Urinary bladder (tissue), 4 donors: ENCODE measurements at places on chromosomes 1 and 21.

DNA sequence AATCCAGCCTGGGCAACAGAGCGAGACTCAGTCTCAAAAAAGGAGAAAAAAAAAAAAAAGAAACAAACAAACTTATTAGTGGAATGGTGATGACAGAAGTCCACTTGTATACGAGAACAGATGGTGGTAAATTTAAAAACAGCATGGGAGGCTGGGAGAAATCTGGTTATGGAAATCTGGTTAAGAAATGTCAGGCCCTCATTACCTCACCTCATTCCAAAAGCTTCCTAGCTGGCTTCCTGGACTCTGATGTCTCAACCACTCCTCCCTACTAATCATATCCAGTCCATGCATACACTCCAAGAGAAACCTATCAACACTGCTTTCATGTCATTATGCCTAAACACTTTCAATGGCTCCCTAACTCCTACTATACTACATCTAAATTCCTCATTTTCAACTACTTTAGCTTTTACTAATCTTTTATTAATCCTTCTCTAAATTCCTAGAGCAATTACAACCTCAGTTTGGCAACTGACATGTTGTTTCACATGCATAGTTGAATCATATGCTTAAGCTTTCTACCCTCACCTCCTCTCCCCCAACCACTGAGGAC, 52.9 kb downstream of the FOXJ3 start:
- DNase-seq: no peak

DNA sequence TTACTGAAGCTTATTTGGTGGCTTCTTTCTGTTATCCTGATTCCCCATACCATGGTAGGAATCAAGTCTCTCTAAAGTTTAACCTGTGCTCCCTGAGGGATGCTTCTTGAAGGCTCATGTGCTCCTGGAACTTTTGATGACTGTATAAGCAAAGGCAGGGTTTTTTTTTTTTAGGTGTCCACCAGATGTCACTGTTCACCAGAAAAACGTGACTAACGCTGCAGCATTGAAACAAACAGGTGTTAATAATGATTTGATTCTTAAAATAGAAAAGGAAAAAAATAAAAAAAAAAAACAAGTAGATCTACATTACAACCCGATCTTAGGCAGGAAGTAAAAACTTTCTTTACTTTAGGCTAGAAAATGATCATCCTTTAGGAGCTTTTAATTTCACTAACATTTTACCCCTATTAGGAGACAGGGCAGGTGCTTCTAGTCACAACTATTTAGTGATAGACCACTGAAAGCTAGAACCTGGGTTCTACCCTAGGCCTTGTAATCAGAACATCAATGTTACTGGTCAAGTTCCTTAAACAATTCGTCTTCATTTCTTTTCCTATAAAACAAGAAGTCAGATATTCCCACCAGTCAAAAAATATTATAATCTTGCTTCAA, 223.0 kb downstream of the PLA2G4A start:
- DNase-seq: peak; percentile 43

GRCh38 chr1:107692580-107693345, 272.2 kb downstream of the VAV3 start:
- DNase-seq: no peak

DNA sequence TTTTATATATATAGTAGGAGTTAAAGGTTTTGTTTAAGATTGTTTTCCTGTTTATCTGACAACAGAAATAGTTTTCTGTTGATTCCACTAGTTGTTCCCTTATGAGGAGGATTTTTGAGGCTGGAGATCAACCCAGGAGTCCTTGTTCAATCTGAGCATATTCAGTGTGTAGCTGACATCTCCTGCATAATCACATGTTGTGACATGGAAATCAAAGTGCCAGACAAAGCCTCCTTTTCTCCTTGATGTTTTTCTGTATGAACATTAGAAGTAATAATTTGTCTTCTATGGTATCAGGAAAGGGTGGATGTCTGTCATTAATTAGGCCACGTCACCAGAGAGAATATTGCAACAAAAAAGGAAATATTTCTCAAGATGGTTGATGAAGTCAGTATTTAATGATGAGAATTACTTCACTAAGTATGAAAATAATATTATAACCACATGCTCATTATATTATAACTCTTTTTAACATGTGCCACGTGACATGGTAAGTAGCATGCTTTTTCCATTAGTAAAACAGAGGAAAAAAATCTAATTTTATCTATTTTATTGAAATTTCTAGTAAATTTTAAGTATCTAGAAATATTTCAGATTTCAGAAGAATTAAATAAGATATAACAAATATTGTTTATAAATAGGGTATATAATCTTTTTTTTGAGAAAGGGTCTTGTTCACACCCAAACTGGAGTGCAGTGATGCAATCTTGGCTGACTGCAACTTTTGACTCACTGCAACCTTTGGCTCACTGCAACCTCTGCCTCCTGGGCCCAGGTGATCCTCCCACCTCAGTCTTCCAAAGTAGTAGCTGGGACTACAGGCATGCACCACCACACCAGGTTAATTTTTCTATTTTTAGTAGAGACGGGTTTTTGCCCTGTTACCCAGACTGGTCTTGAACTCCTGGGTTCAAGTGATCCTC, 223.5 kb downstream of the HMCN1 start:
- DNase-seq: no peak

DNA sequence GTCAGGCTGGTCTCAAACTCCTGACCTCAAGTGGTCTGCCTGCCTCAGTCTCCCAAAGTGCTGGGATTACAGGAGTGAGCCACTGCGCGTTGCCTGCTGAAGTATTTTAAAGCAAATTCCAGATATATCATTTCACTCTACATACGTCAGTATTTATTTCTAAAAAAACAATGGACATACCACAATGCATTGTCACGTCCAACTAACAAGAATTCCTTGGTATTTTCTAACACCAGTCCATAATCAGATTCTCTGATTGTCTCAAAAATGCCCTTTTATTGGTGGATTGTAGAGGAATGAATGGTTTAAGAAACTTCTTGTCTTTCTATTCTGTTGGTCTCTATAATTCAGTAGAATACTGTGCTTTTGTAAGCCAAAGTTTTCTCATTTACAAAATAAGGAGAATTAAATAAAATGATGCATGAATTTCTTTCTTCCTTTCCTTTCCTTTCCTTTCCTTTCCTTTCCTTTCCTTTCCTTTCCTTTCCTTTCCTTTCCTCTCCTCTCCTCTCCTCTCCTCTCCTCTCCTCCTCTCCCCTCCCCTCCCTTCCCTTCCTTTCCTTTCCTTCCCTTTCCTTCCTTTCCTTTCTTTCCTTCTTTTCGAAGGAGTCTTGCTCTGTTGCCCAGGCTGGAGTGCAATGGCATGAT, 55.8 kb downstream of the VPS13D start:
- DNase-seq: no peak

GRCh38 chr1:26827663-26828062, 1.2 kb downstream of the ZDHHC18 start:
- no peak for DNase-seq

DNA sequence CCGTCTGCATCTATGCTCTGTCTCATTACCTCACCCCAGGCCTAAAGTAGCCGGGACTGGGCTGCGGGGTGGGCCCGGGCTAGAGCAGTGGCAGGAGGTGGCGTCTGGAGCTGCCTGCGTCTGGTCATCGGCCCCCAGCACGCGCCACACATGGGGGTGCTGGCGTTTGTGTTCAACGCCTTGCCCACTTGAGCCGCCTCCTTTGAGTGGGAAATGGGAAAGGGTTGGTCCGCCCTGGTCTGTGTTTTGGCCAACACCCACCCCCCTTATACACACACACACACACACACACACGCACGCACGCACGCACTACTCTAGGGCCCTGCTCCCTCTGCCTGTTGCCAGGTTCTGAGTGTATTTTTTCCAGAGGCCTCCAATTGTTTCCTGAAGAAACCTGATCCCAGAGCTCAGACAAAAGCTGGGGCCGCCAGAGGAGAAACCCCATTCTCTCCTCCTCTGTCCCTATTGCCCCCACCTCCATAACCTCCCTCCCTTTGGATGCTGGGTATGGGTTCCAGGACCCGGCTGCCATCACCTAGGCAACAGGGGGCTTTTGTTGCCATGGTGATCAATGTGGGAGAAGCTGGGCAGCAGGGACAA, 10.1 kb downstream of the VANGL2 start:
- DNase-seq: no peak

- no peak for DNase-seq
Measured at GRCh38 chr1:172928412-172928811, 122.3 kb downstream of the TNFSF18 start.

DNA sequence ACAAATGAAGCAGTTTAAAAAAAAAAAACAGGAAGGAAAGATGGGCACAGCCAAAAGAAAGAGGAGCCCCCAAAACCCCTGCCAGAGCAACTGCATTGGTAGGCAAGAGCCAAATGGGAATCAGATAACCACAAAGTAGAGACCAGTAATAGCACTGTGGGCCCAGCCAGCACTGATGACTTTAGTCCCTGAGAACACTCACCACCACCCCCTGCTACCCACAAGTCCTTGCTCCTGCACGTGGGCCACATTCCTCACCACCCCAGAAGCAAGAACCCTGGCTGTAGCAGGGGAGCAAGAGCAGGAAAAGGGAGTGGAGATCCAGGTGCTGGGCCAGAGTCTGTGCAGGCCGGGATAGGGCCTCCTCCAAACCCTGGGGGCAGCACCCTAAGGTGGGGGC, 86.1 kb downstream of the RRAGC start:
- DNase-seq: no peak

GRCh38 chr21:43025636-43026180, 49.9 kb downstream of the CBS start:
- no peak for DNase-seq

GRCh38 chr1:11130406-11130805, 30.7 kb upstream of the EXOSC10 start:
- DNase-seq: no peak

DNA sequence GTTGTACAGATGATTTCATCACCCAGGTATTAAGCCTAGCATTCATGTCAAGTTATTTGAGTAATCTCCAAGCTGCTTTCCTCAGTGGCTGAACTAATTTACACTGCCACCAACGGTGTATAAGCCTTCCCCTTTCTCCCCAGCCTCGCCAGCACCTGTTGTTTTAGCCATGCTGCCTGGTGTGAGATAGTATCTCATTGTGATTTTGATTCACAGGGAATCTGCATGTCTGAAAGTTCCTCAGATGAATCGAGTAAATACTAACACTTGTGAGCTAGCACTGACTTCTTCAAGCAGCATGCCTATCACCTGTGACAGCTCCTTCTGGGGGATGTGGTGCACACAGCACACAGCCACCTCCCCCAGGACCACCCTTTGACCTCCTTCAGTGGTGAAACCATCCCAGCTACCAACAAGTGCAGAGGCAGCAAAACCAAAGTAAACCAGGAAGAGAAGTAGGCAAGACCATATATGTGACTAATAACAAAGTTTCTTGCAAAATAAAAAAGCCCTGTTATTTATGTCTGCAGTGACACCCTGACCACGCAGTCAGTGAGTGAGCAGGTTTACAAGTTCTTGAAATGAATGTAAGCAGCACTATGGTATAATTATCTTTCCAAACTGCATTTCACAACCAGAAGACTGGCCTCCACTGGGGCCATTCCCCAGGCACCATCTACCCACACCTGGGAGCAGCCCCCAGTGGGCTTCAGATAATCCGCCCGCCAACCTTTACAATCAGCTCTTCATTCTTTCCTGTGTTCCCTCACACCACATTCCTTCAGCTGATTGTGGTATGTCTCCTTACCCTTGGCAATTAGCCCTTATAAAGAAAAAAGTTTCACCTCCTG, 173.8 kb downstream of the ETS2 start:
- no peak for DNase-seq

GRCh38 chr1:101128846-101129245, 103.3 kb upstream of the DPH5 start:
- no peak for DNase-seq

- DNase-seq: no peak
Measured at GRCh38 chr1:62724430-62724829, 36.2 kb upstream of the DOCK7 start.

DNA sequence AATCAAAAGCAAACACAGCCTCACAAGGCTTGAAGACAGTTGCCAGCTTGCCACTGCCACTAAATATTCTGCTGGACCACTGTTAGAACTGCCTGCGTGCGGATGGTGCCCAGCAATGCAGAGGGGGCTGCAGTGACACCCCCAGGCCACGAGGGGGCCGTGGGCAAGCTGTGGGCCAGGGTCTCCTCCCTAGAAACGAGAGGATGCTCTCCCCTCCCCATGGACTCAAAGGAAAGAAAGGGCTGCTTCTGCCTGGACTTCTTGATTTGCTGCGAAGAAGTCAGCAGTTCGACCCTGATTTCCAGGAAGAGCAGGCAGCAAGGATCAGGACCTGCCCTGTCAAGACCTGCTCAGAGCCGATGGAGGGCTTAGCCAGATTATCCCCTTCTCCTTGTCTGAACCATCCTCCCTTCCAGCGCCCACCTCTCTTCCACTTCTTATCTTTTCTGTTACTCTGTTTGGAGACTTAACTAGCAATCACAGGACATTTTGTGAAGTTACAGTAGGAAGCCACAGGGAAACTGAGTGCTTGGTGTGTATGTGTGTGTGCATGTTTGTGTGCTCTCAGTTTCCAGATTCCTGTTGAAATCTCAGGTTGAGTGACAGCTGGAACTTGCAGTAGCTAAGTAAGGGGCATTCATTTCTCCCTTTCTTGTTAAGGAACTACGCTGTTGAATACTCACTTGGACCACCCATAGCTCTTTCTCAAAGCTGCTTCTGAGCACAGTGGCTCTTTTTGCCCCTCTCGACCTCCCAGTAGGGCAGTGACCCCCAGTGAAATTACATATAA, 2.7 kb downstream of the MAN1C1 start:
- no peak for DNase-seq

DNA sequence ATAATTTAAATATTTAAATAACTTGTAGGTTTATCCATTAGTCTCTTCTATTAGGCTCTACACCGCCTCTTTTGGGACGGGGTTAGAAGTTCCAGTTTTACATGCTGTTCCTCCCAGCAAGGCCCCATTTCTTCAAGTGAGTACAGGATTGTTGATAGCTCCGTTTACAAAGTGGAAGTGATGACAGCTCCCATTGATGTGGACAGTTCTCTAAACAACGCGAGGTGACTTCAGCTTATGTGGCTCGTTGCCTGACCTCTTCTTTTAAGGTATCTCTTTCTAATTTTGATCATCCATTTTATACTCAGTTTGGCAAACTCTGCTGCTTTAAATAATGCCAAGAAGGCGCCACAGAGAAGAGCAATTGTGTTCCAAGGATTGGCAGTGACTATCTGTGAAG, 49.7 kb downstream of the PACC1 start:
- no peak for DNase-seq

DNA sequence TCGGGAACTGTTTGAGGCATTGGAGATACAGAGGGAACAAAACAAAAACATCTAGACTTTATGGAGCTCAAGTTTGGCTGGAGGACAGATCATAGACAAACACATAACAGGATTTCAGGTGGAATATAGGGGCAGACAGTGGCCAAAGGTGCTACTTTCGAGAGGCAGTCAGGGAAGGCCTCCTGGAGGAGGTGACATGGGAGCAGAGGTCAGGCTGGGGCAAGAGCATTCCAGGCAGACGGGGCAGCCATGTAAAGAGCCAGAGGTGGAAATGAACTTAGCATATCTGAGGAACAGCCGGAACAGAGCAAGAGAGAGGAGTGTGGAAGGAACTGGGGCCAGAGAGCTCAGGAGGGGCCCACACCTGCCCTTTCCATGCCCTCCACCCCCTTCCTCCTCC, 122.3 kb downstream of the DMRTB1 start:
- no peak for DNase-seq

GRCh38 chr1:230303822-230304221, 122.3 kb downstream of the PGBD5 start:
- no peak for DNase-seq

GRCh38 chr1:242146652-242147051, 147.8 kb upstream of the MAP1LC3C start:
- no peak for DNase-seq

GRCh38 chr1:192966073-192966472, 93.1 kb downstream of the UCHL5 start:
- no peak for DNase-seq

- DNase-seq: no peak
Measured at GRCh38 chr1:76381450-76382097, 307.0 kb downstream of the ST6GALNAC3 start.

GRCh38 chr1:178091986-178092745, 1.7 kb upstream of the RASAL2 start:
- DNase-seq: no peak
